ENCODE measurements at places on chromosomes 4 and X.
A peak's percentile ranks its signal among the peaks of the same experiment; 100 is the strongest.

DNA sequence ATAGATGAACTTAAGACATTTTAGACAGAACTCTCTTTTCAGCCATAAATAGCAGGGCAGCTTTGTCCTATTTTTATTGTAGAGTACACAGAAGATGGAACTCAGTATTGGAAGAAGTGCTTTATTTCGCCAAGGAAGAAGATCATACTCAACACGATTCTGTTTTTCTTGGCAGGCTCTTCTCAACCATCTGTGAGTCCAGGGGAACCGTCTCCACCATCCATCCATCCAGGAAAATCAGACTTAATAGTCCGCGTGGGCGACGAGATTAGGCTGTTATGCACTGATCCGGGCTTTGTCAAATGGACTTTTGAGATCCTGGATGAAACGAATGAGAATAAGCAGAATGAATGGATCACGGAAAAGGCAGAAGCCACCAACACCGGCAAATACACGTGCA lies 37.6 kb downstream of the KIT start:
- no peak for DNase-seq

GRCh38 chr4:61468024-61468720 lies 268.0 kb downstream of the ADGRL3 start:
- DNase-seq: no peak

GRCh38 chr4:184030036-184030435 lies 124.9 kb downstream of the STOX2 start:
- no peak for DNase-seq

DNA sequence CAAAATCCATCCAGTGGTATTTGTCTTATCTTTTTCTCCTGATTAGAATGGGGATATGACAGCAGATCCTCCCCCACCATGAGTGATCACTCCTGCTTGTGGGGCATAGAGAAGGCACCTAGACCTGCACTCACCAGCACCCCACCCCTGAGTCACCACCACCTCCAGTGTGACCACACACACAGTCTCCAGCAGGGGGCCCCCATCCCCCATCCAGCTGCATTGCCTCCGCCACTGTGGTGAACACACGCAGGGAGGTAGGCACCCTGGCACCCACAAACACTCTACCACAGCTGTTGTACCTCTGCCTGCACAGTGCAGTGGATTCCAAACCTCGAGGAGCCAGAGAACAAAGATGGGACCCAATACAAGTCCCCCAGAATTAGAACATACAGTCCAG lies 9.0 kb upstream of the MAGEA8 start:
- DNase-seq: peak; percentile 1

DNA sequence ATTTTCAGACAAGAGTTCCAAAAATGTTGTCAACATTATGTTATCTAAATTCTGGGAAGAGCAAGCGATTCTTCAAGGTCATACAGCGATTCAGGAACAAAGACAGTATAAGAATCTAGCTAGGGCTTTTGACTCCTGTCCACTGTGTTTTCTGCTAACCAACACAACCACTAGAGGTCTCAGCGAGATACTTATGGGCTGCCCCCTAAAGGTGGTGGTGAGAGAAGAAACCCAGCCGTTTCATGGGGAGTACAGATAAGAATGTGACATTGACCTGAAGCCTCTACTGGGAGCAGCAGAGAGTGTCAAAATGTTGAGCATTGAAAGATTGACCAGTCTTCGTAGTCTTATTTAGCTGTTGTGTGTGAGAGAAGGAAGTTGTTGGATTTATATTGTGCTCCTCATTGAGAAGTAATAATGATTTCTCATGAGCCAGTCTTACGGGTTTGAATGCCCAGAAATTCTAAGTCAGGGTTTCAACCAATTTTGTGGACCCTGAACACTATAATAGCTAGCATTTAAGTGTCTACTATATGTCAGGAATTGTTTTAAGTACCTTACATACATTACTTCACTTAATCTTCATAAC lies 168.3 kb downstream of the SPRY1 start:
- peak; percentile 79 for DNase-seq

GRCh38 chr4:83191026-83191425 lies 76.5 kb upstream of the PLAC8 start:
- DNase-seq: no peak

- DNase-seq: no peak
These were observed 28.5 kb upstream of the IQSEC2 start for GRCh38 chrX:53309837-53310236.

DNA sequence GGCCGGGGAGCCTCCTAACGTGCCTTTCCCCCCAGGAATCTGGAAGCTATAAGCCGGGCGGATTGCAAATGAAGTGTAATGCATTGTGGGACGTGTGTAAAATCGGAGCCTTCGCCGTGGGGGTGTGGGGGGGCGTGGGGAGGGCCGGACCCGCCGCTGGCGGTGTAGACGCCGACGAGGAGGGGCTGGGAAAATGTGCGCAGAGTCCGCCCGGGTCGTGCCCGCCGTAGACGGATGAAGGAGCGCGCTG lies 1.3 kb downstream of the STOX2 start:
- no peak for DNase-seq

DNA sequence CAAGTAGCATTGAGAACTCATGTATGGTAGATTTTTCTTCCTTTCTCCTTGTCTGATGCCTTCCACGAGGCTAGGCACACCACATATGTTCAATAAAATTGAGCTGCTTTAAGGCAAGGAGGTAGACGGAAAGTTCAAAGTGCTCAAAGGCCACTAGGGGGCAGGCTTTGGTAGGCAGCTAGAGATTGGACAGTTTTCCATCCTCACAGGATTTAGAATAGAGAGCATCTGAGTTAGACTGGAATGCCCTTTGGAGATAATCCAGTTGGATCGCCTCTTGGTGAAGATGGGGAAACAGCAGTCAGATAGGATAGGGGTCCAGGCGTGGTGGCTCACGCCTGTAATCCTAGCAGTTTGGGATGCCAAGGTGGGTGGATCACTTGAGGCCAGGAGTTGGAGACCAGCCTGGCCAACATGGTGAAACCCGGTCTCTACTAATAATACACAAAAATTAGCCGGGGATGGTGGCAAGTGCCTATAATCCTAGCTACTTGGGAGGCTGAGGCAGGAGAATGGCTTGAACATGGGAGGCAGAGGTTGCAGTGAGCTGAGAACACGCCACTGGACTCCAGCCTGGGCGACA lies 30.4 kb downstream of the ELF4 start:
- DNase-seq: peak; percentile 81

DNA sequence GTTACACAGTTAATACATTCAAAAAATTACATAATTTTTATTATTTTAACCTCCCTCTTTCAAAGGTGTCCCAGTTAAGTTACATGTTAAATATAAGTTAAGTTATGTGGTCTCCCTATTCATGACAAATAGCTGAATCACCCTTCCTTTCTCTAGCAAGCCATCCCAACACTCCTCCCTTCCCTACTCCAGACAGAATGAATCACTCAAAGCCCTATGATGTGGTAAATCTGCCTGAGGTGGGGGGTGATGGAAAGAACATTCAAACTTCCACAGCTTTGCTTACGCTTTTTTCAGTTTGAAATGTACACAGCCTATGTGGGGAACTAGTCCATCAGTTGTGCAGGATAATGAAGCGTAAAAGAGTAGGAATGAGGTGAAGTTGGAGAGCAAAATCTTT lies 90.2 kb downstream of the CXCL13 start:
- peak; percentile 96 for DNase-seq

GRCh38 chr4:98996056-98996764 lies 689 bp downstream of the METAP1 start:
- peak; percentile 73 for DNase-seq

DNA sequence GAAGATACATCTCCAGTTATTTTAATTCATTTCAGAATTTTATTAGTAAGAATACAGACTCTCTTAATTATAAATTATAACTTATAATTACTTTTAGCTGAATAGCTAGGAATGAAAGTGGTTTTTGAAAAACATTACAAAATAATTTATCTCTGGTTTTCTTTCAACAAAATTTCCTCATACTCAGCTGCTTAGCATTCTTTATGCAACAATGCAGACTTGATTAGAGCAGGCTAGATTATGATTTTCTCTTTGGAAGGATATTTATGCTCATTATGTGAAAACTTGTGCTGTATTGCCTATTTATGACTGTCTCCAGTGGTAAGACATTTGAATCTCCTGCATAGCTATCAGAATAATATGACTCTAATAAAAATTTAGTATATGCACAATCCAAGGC lies 2023.7 kb downstream of the C4orf33 start:
- no peak for DNase-seq

- DNase-seq: no peak
These were observed 18.0 kb downstream of the BST1 start for GRCh38 chr4:15720851-15721250.

DNA sequence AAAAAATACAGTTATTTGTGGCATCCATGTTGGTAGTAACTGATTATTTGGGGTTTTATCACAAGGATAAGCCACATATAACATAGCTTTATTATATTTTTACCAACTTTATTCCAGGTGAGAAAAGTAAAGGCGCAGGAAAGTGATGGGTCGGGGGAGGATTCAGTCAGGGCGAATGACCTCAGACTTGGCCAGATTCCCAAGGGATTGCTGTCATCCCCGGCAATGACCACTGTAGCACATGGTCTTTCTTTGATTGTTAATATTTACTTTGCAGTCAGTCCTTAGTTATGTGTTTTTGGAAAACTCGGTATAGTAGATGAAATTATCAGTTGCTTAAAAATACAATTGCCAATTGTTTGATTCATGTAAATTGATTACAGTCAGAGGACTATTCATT lies 17.6 kb downstream of the GRIA3 start:
- no peak for DNase-seq

- no peak for DNase-seq
These were observed 2.9 kb downstream of the CPZ start for GRCh38 chr4:8595237-8596087.

- DNase-seq: no peak
These were observed 901.8 kb downstream of the GLUD2 start for GRCh38 chrX:121949041-121949760.

DNA sequence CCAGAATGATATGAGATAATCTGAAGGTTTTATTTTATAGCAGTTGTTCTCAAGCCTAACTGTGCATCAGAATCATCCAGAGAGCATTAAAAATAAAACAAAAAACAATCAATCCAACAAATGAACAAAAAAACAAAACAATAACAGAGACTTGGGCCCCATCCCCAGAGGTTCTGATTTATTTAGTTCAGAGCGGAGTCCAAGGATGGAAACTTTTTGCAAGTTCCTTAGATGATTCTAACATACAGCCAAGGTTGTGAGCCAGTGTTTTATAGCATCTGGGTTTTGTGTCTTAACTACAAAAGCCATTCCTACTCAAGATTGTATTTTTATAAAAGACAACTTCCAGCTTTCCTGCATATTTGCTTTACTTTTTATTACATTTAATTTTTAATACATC lies 59.4 kb upstream of the GRPR start:
- DNase-seq: no peak

GRCh38 chr4:153275380-153276276 lies 68.9 kb upstream of the MND1 start:
- DNase-seq: no peak

DNA sequence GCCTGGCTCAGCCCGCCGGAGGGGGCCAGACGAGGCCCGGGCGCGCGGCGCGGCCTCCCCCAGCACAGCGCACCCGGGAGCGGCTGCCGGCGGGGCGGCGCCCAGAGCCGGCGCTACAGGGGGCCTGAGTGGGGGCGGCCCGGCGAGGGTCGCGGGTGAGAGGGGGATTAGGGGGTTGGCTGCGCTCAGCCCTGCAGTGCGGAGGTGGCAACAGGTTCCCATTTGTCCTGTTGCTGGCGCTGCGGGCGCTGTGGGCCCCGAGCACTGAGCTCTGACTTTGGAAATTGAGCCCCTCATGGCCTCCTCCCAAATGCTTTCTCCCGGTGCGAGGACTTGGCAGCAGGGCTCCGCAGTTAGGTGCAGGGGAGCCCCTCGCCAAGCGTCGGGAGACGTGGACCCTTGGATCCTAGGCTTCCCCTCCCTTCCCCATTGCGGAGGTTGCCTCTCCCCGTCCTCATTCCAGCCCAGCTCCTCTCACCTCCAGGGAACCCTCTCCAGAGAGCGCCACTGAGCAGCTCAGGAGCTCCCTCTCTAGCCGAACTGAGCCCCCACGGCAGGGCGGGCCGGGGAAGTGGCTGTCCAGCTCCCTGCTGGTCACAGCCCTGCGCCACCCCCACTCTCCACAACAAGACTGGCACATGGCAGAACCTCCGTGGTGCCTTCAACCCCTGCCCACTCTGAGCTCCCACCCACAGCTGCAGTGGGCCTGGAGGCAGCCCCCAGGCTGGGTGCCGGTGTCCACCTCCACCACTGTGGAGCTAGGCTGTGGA lies 2.5 kb upstream of the DUSP9 start:
- DNase-seq: no peak
